Myocyte (in vitro differentiated cells): ENCODE measurements at places on chromosomes 2 and 18. TPM values are rescaled to one million over a fixed set of nuclear protein-coding genes. Genes with fewer than 3 reads are reported as not detected.
A peak's percentile ranks its signal among the peaks of the same experiment; 100 is the strongest.

DNA sequence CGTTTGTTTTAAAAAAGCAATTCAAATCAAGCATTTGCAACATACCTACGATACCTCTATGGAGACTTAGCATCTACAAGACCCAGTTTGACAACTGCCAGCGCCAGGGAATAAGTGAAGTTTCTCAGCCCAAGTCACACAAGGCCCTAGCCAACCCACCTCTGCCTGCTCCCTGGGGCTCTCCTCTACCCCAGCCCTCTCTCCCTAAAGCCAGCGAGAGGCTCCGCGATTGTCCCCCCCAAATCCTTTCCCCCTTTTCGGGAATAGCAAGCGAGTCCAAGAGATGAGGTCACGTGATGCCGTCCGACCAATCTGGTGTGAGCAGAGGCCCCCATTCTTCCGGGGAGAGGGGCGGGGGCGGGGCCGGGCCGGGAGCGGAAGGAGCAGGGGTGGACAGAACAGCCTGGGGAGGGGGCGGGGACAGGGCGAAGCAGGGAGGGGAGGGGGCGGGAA is 102.2 kb upstream of the RAB6C start:
- peak; percentile 20 for DNase-seq

ING5 gene
- total RNA-seq: 18.7 and 21.4 TPM in 2 replicates

DNA sequence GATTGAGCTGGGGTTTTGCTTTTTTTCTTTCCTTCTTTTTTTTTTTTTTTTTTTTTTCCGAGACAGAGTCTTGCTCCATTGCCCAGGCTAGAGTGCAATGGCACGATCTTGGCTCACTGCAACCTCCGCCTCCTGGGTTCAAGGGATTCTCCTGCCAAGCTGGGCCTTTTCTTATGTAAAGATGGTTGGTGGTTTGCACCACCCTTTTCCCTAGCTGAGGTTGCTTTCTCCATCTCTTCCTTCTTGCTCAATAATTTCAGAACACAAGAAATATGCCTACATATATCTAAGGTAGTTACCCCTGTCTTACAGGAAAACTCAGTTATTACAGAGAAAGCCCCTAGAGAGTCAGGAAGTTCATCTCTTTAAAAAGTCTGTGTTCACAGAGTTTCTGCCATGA is 7.0 kb downstream of the TTC39C start:
- no peak for DNase-seq

DNA sequence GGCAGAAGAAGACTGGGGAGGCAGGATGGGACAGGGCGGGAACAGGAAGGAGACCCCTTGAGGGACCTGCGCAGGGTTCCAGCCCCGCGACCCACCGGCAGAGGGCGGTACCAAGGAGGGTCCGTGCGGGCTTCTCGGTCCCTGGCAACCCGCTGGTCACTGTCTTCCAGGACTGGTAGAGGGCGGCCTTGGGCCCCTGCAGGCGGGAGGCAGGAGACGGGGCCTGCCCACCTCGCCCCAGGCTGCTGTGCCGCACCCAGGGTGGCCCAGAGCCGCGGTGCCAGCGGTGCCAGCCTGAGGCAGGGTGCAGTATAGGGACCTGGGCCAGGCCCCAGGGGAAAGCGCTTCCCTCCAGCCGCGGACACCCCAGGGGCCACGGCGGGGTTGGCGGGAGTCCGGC is 34.5 kb downstream of the NEURL3 start:
- DNase-seq: peak; percentile 22

DNA sequence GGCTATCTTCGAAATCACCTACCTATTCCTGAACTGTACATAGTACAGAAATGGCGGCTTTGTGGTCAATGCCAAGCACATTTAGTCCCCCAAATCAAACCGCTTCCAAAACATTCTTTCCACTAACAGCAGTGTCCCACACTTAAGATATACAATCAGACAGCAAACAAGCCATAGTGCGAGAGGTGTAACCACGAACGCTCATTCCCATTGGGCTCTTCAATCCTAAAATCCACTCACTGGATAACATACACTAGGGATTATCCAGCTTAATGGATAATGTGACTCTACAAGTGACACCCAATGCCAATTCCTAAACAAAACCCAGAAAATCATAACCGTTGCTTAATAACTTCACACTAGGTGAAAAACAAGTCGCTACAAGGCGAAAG is 2.0 kb downstream of the XPO1 start:
- no peak for DNase-seq

TMEM87B gene
- total RNA-seq: 14.5 and 32.3 TPM in 2 replicates

SCYGR4 gene
- total RNA-seq: not detected in 2 replicates

SCN3A gene
- total RNA-seq: 0.05 TPM in 1 of 2 replicates, not detected in the other

DNA sequence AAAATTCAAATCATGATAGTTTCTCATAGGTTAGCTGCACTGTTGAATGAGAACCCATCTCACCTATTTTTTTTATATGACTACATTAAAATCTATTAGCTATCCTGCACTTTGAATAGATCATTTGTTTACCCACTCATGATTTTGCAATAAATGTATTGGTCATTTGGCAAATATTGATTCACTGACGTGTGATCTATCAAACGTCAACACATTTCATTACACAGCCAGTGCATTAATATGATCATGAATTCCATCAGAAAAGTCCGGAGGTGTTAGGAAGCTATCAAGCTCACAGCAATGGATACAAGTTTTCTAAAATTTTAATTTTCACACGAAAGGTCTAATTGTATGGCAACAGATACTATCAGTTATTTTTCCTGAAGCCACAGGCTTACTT is 128.2 kb upstream of the ID2 start:
- no peak for DNase-seq

GRCh38 chr2:186183406-186183805 is 302.7 kb upstream of the ZC3H15 start:
- no peak for DNase-seq

GRCh38 chr18:26667046-26667445 is 118.7 kb upstream of the KCTD1 start:
- DNase-seq: no peak

GRCh38 chr2:240229603-240230235 is 89.3 kb upstream of the OTOS start:
- DNase-seq: no peak
